Natural killer cell treated with Interleukin-12 subunit alpha and Interleukin-12 subunit beta and Interleukin-15 and Interleukin-18, amount 100 ng/mL, for 72 hours (primary cell): ENCODE measurements at places on chromosomes 3 and 15. TPM values are rescaled to one million over a fixed set of nuclear protein-coding genes. Genes with fewer than 3 reads are reported as not detected.

The CAMP gene
- total RNA-seq, result not detected

The GLDN gene
- total RNA-seq, result not detected

The USP4 gene
- total RNA-seq, result 90.9 TPM

The ZNF660 gene
- total RNA-seq, result 5.9 TPM

The RPP14 gene
- 17.0 TPM for total RNA-seq

The CRYGS gene
- 4.5 TPM for total RNA-seq

The ALDH1L1 gene
- total RNA-seq, result not detected

The HCN4 gene
- total RNA-seq, result not detected

The CAMKV gene
- total RNA-seq, result not detected

The TGM4 gene
- total RNA-seq, result not detected

The WDR49 gene
- not detected for total RNA-seq

The CKMT1B gene
- not detected for total RNA-seq

The LIPC gene
- 0.69 TPM for total RNA-seq

The A4GNT gene
- not detected for total RNA-seq

The ARID3B gene
- total RNA-seq, result 77.1 TPM

The FBXO40 gene
- total RNA-seq, result not detected

The ROBO1 gene
- total RNA-seq, result not detected

The ROBO2 gene
- total RNA-seq, result not detected

The PLA1A gene
- not detected for total RNA-seq

The CNTN3 gene
- total RNA-seq, result not detected
